ENCODE measurements at places on chromosomes 3 and 15.

DNA sequence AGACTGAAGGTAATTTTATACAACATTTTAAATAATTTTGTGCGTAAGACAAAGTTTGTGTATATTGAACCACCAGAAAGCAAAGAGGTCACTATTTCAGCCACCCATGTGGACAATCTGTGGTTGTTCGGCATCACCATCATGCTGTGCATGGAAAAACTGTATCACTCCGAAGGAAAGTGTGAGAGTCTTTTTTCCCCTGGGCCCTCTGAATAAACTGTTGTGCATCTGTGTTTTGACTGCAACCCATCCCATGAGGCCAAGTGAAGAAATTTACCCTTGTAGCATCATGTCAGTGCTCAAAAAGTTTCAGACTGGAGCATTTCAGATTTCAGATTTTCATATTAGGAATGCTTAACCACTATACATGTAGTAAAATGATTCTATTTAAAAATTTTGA lies 85.3 kb downstream of the IMPG2 start:
- DNase-seq, result no peak

DNA sequence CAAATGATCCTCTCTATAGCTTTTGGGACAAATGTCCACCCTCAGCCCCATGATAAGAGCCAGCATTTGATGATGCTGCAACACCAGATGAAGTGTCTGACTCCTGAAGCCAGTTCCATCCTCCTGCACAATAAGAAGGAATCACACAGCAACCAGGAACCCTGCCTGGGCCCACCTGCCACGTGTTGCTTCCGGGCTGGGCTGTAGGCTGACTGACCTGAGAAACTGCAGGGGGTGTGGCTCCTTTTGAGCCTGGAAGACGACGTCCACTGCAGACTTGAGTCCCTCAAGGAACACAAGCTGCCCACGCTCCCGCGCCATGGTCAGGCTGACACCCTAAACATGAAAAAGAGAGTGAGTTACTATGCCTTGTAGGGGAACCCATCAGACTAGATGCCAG lies 9.4 kb downstream of the ELP6 start:
- DNase-seq, result no peak

- no peak for DNase-seq
Measured at GRCh38 chr15:70227147-70227546, 129.4 kb upstream of the TLE3 start.

DNA sequence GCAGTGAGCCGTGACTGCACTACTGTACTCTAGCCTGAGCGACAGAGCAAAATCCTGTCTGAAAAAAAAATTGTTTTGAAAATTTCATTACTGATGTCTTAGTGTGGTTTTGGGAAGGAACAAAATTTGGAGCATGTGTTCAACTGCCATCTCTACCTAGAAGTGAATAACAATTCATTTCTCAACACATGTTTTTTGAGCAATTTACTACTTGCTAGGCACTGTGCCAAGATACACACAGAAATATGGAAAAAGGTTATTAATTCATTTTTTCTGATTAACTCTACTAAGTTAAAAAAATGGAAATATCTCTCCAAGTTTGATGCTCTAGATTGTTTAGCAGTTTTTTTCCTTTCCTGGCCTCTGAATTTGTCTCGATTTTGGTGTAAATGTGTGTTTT lies 5.2 kb upstream of the TCF12 start:
- peak; percentile 30 for DNase-seq

DNA sequence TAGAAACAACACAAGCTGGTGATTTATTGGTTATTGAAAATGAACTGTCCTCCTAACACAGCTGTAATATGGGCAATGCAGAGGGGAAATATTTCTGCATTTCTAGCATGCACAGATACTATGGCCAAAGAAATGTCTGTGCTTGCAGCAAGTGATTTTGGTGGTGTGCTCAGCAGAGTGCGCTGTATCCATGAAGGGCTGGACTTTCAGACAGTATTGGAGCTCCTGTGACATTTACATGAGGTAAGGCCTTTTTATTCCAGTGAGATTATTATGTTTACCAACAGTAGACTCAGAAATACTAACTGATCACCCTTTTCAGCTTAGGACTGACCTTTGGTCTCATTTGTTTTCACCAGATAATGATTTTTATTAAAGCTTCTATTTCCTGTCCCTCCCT lies 1302.6 kb upstream of the EPHA6 start:
- DNase-seq, result no peak

GRCh38 chr15:89186803-89187202 lies 34.6 kb downstream of the RLBP1 start:
- DNase-seq, result no peak

- peak; percentile 8 for DNase-seq
Measured at GRCh38 chr15:81225161-81225671, 28.5 kb downstream of the IL16 start.

DNA sequence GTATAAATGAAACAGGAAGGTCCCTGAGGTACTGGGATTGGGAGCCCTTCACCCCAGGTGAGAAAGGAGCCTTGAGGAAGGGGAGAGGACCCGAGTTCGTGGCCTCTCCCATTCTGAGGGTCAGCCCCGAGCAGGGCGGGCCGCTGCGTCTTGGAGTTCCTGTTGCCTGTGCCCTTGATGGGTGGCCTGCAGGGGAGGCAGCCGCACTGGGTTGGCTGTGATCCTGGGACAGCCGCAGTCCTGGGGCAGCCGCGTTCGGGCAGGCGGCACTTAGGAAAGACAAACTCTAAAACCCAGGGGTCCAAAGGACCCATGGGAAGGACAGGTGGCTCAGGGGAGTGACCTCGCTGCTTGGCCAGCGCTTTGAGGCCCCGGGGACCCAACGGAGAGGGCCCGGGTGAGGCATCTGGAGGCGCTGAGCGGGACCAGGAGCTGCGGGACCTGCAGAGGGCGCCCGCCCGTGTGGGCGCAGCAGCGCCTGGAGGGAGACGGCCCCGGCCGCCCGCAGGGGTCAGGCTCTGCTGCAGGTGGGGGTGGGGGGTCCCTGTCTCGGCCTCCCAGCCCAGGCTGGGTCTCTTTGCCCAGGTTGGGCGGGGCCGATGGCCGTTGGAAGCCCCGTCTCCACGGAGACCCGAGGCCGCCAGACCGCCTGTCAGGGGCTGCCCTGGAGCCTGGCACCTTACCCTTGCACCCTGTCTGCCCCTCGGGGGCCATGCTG lies 65.1 kb downstream of the HMCES start:
- DNase-seq, result no peak
